ENCODE measurements at places on chromosomes 3 and 15. TPM values are rescaled to one million over a fixed set of nuclear protein-coding genes. Genes with fewer than 3 reads are reported as not detected.

- DNase-seq = peak; percentile 93
Measured at GRCh38 chr3:114706591-114707232, 412.9 kb downstream of the TIGIT start.

CACNA2D2 gene
- total RNA-seq = 0.04 TPM

SKOR1 gene
- total RNA-seq = not detected

IL17RD gene
- total RNA-seq = 1.7 TPM
